ENCODE measurements at places on chromosomes 11 and 22. TPM values are rescaled to one million over a fixed set of nuclear protein-coding genes. Genes with fewer than 3 reads are reported as not detected.

The ZNF214 gene
- not detected for total RNA-seq

The MUC5AC gene
- not detected for total RNA-seq

The ZFTA gene
- 7.0 TPM for total RNA-seq

DNA sequence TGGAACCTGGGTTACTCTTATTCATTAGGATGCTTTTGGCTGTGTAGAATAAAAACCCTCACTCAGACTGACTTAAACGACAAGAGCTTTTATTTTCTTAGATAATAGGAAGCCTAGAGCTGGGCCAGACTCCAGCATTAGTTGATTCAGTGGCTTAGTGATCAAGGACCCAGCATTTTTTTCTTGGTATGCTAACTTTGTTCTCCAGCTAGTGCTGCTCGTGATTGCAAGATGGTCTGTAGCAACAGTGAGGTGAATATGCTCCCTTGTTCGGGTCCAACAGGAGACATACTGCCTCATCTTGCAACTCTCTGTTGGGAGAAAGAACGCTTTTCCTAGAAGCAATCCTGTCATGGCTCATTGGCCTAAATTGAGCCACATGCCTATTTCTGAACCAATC is 33.4 kb downstream of the INSC start:
- no peak for DNase-seq

DNA sequence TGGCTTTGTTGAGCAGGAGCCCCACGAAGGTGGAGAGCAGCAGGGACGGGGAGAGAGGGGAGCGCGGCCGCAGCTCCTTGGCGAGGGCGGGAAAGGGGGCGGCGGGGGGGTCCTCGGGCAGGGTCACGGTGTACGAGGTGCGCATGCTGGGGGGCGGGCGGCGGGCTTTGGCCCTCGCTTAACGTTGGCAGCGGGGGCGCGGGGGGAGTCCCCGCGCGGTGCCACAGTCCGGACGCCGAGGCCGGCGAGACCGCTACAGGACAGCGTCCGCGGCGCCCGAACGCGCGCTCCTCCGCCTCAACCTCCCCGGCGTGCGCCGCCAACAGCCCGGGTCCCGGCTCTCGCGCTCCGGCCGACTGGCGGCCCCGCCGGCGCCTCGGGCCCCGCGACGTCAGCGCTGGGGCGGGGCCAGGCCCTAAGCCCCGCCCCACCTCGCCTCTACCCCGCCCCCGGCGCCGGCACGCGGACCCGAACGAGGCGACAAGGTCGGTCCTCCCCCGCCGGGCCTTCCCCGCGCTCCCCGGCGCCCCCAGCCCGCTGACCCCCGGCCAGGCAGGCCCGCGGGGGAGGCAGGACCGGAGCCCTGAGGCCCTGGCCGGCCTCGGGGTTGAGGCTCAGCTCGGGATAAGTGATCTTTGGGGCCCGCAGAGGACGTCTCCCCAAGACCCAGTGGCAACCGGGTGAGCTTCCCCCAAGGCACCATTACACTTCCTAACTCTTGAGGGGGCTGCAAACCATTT is 17.5 kb downstream of the USP2 start:
- peak; percentile 54 for DNase-seq

GRCh38 chr11:23944923-23945322 is 551.9 kb upstream of the LUZP2 start:
- DNase-seq = no peak

The KIRREL3 gene
- not detected for total RNA-seq

The CYTH4 gene
- 23.1 TPM for total RNA-seq

DNA sequence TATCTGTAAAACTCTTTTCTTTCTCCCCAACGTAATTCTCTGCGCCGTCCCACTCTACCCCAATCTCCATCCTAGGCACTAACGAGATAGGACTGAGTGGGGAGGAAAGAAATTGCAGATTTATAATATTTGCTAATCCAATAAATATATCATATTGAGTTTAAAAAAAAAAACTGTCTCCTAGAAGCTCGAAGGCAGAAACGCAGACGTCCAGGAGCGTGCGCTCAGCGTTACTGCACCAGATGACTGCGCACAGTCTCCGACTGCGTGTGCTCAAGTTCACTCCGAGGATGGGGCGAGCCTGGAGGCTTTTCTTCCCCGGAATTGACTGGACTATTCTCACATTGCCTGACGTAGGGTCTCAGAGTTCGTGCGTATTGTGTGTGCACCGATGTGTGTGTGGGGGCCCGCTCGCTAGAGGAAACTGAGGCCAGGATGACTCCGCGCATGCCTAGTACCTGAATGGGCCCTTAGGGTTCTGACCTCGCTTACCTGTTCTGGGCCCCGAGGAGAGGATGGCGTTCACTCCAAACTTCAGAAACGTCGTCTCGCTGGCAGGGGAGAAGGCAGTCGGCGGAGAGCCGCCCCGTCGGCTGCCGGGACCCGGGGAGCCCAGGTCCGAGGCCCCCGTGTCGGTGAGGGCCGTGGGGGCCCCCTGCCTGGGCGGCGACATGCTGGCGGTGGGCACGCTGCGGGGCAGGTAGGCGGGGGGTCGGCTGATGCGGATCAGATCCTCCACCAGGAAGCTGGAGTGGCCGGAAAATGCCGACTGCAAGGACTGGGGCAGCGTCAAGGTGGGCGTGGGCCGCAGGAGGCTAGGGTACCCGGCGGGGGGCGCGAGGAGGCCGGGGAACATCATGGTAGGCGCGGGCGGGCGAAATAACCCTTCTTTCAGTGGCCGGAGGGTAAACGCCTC is 551 bp downstream of the DBX1 start:
- no peak for DNase-seq

DNA sequence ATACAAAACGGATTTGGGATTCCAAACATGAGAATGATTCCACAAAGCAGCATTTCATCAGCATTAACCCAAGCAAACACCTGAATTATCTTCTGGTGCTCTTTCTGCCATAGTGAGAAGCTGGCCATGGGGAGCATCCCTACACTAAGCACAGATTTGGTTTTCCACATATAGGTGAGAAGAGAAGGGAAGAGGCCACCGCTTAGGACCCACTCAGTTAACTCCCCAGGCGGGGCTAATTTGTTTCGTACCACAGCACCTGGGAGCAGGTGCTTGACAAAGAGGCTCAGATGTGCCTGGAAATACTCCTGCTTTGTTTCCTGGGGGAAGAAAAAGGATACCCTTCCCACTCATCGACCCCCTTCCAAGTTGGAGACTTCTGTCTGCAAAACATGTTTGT is 64.2 kb downstream of the RAB30 start:
- no peak for DNase-seq

The CDCA5 gene
- 98.8 TPM for total RNA-seq

GRCh38 chr22:27718186-27719035 is 83.1 kb downstream of the MN1 start:
- no peak for DNase-seq

DNA sequence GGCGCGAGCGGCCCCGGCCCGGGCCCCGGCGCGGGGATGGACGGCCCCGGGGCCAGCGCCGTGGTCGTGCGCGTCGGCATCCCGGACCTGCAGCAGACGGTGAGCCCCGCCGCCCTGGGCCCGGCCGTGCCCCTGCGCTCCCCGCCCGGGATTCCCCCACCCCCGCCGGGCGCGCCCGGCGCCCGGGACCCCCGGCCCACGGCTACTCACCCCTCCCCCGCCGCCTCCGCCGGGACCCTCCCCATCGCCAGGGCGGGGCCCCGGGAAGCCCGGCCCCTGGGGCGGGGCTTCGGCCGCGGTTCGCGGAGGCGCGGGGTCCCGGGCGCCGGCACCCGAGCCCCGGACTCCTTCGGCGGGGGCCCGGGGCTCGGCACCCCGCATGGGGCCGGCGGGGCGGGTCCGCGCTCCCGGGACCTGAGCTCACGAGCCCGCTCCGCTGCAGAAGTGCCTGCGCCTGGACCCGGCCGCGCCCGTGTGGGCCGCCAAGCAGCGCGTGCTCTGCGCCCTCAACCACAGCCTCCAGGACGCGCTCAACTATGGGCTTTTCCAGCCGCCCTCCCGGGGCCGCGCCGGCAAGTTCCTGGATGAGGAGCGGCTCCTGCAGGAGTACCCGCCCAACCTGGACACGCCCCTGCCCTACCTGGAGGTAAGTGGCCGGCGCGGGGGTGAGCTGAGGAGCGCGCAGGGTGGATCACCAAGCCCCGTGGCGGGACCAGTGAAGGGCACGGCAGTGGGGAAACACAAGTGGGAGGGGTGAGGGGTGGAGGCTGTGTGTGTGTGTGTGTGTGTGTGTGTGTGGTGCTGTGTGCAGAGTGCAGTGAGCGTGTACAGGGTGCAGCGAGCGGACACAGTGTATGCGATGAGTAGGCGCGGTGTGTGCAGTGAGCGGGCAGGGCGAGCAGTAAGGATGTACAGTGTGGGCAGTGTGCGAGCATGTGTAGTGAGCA is 2.3 kb downstream of the SHANK3 start:
- no peak for DNase-seq
